ENCODE measurements at places on chromosomes 12 and 14. TPM values are rescaled to one million over a fixed set of nuclear protein-coding genes. Genes with fewer than 3 reads are reported as not detected.

GRCh38 chr14:37114002-37114401 lies 58.4 kb downstream of the SLC25A21 start:
- DNase-seq, result no peak

GRCh38 chr12:32470936-32471470 lies 71.6 kb downstream of the FGD4 start:
- DNase-seq, result no peak

DNA sequence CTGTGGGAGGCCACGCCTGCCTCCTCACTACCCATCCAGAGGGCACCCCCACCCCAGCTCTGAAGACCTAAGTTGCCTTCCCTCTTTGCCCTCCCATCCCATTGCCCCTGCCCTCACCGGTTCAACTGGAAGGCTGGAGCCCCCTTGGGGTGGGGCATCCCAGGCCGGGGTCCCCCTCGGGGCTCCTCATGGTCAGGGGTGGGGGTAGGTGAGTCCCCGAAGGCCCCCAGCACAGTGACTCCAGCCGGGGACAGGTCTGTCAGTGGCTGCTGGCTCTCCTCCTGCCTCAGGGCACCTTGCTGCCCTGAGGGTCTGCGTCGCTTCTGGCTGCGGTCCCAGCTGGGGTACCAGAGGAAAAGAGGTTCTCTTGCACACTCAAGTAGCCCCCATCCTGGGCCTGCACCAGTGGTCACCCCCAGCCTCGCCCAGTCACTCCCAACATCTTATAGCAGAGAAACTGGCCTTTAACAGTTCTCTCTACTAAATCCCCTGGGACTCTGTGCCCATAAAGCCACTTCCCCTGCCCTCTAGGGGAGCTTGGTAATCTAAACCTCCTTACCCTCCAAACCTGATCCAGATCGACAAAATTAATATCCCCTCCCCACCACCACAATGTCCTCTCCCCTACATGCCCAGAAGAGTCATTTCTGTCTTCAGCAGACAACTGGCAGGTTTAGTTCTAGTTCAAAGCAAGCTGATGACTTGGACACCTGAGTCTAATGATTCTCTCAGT lies 5.1 kb downstream of the PIANP start:
- DNase-seq, result no peak

DNA sequence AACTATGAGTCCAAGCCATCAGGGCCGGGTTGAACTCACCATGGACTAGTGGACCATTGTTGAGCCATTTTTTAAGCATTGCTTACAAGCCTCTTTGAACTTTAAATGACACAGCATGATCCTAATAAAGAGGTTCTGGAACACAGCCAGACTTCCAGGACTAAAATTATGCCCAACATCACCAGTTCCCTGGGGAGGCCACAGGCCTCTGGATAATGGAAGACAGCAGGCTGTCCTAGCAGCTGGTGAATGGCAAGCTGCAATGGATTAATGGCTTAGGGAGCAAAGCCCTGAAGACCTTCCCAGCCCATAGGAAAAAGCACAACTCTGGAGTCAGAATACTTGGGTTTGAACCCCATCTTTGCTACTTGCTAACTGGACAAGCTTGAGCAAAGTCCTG lies 71.3 kb downstream of the FLRT2 start:
- no peak for DNase-seq

DNA sequence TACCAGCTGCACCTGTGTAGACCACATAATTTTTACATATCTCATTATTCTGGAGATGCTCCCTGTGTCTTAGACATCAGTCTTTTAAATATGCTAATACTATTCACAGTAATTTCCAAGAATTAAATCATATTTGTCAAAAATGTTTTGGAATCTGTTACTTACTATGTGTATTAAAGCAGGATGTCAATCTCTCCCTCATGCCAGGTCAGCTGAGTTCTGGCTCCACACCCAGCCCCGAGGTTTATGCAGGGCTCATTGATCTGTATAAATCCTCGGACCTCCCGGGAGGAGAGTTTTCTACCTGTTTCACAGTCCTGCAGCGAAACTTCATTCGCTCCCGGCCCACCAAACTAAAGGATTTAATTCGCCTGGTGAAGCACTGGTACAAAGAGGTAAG lies 27.9 kb downstream of the OAS2 start:
- no peak for DNase-seq

DNA sequence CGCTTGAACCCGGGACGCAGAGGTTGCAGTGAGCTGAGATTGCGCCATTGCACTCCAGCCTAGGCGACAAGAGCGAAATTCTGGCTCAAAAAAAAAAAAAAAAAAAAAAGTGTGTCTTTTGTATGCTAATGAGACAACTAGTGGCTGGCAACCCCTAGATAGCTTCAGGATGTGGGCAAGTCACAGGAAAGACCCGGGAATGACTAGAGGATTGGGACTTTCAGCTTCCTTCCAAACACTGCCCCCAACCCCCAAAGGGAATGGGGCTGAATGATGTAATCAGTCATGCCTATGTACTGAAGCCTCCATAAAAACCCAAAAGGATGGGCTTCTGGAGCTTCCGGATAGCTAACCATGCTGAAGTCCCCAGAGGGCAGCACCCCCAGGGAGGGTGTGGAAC lies 28.6 kb downstream of the USP44 start:
- DNase-seq, result no peak

DNA sequence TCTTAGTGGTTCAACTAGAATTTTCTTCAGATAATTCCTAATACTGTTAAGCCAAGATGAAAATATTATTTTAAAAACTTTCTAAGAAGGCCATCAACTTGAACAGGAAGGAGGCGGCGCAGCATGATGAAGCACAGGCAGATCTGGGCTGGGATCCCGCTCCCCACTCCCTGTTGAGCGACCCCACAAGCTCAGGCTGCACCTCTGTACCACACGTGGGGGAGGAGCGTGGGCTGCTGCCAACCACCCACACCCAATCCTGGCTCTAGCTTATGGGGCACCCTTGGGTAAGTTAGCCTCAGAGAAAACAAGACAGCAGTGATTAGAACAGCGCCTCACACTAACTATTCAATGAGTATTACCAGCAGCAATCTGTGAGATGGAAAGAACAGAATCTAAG lies 6.0 kb downstream of the MTERF2 start:
- DNase-seq, result peak; percentile 46

GRCh38 chr14:24322672-24323071 lies 11.4 kb downstream of the LTB4R start:
- no peak for DNase-seq

DNA sequence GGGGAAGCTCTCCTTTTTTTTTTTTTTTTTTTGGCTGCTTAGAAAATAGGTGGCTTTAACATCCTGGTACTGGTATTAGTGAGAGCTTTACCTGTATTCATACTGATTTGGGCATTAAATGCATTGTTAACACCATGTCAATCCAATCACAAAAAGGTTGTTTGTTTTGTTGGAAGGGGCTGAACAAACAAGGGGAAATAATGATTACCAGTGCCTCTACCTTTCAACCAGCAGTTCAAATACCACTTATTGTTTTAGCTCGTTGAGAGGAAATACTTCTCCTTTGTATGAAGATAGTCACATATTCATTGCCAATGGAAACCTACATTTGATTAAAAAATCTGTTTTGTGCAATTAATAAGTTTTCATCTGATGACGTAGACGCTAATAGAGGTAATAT lies 72.9 kb downstream of the MIPOL1 start:
- DNase-seq, result no peak

GRCh38 chr12:23614280-23614679 lies 335.2 kb downstream of the SOX5 start:
- no peak for DNase-seq

DNA sequence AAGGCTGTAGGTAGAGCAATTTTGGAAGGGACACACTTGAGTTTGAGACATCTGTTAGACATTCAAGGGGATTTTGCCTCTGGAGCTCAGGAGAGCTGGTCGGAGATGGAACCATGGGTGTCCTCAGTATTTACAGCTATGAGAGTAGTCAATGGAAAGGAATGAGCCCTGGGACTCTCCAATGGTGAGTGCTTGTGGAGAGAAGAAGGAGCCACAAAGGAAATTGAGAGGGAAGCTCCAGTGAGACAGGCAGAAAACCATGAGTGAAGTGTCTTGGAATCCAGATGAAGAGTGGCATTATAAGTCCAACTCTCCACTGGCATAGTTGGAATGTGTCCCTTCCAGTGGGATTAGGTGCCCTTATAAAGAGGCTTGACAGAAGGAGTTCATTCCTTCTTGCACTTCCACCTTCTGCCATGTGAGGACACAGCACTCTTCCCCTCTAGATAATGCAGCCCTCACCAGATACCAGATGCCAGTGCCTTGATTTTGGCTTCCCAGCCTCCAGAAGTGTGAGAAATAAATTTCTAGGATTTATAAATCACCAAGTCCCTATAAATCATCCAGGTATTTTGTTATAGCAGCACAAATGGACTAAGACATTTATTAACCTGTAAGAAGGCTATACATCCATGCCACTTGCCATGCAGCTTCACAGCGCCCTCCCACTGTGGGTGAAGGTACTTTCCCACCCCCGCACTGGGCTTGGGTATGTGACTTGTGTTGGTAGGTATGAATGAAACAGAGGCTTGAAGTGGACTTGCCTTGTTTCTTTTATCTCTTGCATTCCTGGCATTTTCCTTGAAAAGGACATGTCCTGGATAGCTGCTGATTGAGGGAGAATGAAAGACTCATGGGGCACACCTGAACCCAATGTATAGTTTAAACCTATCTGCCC lies 27.3 kb downstream of the LLPH start:
- no peak for DNase-seq

DNA sequence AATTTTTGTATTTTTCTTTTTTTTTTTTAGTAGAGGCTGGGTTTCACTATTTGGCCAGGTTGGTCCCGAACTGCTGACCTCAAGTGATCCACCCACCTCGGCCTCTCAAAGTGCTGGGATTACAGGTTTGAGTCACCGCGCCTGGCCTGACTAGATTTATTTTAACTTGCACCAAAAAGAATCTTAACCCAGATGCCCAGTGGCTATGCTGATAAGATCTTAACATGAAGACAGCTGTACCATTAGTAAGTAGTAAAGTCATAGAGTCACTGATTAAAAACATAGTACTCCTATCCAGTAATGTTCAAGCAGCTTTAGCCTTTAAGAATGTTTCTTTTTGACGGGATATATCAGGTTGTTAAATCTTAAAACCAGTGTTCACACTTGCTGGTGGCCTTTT lies 1061.8 kb upstream of the FLRT2 start:
- DNase-seq, result no peak

DNA sequence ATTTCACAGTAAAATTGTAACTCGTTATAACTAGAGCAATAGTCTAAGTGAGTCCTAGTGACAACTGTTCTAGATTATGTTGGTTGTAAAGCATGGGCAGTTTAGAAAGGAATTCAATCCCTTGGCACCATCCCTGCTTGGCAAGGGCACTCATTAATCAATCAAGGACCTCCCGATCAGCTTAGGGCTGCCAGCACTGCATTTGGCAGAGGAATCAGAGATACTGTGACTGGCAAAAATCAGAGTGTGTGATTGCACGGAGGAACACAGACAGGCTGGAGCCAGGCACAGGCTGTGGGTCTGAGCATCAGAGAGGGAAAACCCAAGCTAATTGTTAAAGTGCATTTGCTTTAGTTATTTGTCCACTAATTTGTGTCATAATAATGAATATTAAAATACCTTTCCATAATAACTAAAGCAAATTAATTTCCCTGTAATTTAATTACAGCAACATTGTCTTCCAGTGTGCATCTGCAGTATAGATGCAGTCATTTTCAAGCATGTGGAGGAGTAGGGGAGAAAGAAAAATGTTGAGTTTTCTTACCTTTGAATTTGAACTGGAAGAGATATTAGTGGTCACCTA lies 3.2 kb upstream of the EGLN3 start:
- no peak for DNase-seq

- DNase-seq, result no peak
Observed at GRCh38 chr12:114263056-114263805, 142.7 kb downstream of the TBX5 start.

DNA sequence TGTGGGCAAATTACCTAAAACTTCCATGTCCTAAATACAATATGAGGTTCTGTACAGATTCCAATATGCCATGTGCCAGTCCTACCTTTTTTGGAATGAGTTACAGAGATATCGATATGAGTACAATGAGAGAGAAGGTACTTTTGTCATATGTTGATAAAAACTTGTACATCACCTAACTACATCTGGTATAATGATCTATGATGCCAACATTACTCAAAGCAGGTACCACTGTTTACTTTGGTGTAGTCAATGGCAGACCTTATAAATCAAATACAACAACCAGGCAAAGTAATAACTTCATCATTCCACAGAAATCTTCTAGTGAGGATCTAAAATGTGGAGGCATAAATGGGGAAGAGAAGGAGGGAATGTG lies 12.7 kb downstream of the TEP1 start:
- DNase-seq, result no peak

DNA sequence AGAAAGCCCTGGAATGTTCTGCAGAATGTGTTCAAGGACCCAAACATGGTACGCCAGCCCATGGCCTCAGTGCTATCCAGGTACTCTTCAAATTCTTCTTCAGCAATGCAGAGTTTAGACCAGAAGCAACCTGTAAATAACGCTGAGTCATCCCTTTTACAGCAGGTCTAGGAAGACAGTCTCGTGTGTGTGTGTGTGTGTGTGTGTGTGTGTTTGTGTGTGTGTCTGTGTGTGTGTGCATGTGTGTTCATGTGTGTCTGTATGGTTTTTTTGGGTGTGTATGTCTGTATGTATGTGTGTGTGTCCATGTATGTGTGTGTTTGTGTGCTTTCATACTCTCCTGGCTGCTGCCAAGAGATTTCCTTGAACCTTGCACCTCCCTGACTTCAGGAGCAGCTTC lies 60.1 kb upstream of the RFX4 start:
- DNase-seq, result no peak

DNA sequence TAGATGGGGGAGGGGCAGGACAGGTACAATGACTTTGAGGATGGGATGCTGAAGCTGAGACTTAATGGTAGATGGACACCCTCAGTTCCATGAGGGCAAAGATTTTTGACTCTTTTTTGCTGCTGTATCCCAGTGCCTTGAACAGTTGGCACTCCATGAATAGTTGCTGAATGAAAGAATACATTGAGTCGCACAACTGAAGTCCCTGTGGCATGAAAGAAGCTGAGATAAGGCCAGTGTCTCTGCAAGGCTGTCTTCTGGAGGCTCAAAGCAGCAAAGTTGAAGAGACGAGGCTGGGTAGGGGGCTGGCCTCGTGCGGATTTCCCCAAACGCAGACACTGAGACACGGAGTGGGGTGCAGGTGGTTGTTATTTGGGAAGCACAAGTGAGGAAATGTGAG lies 179.3 kb downstream of the ADCK1 start:
- no peak for DNase-seq

GRCh38 chr14:95862243-95862642 lies 14.4 kb upstream of the TUNAR start:
- no peak for DNase-seq

- no peak for DNase-seq
Observed at GRCh38 chr12:59067083-59067482, 146.8 kb upstream of the LRIG3 start.

Gene FGD6
- 22.7 TPM for total RNA-seq

Gene MANSC1
- total RNA-seq, result 7.9 TPM

Gene SMOC1
- total RNA-seq, result 1.8 TPM

Gene SPIC
- not detected for total RNA-seq

Gene ASIC1
- 1.6 TPM for total RNA-seq

Gene TPPP2
- 0.81 TPM for total RNA-seq

Gene SLC38A4
- 2.3 TPM for total RNA-seq

Data from Right ventricle myocardium superior (tissue), 1 donor.